ENCODE measurements at places on chromosomes 12 and 14. TPM values are rescaled to one million over a fixed set of nuclear protein-coding genes. Genes with fewer than 3 reads are reported as not detected.
A peak's percentile ranks its signal among the peaks of the same experiment; 100 is the strongest.

DNA sequence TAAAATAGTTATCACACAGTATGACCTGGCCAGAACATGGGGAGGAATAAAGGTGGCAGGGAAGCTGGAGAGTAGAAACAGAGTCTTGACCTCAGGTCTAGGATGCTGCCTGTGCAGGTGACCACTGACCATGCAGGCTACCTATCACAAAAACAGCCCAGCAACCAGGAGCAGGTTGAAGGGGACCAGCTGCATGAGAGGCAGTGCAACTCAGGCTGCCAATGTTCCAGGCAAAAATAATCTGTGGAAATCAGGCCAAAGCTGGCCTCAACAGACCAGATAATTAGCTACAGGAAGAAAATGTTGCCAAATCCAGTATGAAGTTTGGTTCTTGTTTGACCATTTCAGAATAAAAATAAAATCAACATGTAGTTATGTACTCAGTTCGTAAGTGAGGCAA, 72.6 kb downstream of the PDE6H start:
- DNase-seq = peak; percentile 31

DNA sequence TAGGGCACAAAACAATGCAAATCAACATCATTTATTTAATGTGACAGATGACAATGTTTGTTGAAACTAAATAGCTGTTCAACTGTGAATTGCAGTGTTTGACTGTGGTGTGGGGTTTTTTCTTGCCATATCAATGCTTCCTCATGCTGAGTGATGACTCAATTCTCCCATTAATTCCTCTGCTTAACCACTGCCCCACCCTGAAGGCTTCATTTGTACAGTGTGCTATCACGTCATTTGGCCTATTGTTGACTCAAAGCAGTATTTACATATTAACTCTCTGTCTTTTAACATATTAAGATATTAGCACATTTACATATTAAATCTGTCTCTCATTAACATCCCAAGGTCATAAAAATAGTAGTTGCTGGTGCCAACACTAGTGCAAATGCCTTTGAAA, 164.8 kb upstream of the NRXN3 start:
- no peak for DNase-seq

DNA sequence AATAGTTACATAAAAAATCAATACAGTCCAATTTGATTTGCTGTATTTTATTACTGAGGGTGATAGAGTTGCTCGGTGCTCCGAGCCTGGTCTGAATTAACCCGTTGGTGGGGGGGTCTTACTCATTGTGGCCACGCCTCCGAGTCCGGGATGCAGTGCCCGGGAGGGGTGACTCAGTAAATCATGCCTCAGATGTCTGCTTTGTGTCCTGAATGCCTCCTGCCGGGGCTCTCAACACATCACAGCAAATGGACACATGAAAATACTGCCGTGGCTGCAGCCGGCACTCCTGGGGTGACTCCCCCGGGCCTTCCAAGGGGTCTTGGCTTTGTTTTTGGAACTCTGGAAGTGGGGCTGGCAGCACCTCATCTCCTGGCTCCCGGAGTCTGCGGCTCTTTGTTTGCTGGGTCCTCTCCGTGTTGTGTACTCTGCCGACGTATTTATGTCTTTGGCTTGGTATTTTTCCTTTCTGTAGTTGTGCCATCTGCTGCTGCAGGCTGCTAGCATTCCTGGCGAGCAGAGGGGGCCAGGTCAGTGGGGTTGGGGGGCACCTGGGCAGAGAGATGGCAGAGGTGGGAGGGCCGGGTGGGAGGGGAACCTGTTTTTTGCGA, 129.0 kb downstream of the AACS start:
- no peak for DNase-seq

- DNase-seq = no peak
These were observed 11.2 kb downstream of the KCNH3 start for GRCh38 chr12:49549735-49550692.

- DNase-seq = no peak
These were observed 1288.4 kb downstream of the AACS start for GRCh38 chr12:126353604-126354003.

DNA sequence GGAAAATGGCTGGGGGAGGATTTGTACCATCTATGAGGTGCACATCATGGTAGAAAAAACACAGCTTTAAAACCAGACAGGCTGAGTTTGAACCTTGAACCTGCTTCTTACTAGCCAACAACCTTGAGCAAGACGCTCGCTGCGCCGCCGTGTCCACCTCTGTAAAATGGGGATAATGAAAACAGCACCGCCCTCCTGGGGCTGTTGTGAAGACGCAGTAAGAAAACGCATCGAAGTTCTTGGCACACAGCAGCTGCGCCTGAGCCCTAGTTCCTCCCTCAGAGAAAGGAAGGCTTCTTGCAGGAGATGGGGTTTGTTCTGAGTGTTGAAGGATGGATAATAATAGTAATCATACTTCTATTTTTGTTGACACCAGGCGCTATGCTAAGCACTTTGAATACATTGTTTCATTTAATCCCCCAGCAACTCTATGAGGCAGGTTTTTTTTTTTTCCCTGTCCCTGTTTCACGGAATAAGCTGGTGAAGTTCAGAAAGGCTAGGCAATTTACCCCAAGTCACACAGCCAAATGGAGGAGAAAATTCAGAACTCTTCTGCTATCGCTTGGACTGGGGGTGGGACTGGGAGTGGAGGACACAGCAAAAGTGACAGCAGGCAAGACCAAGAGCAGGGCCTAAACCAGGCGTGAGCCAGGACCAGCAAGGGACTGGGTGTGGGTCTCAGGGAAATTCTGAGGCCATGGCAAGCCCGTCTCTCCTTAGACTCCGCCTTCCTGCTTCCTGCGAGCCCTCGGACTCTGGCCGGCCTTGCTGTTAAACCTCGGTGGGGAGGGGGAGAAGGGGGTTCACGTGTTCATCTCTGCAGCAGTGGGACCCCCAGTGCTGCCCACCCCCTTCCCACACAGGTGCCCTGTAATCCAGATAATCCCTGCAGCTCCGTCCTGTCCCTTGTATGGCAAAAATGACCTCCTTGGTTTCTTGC, 97.5 kb downstream of the LRRC74A start:
- DNase-seq = no peak

DNA sequence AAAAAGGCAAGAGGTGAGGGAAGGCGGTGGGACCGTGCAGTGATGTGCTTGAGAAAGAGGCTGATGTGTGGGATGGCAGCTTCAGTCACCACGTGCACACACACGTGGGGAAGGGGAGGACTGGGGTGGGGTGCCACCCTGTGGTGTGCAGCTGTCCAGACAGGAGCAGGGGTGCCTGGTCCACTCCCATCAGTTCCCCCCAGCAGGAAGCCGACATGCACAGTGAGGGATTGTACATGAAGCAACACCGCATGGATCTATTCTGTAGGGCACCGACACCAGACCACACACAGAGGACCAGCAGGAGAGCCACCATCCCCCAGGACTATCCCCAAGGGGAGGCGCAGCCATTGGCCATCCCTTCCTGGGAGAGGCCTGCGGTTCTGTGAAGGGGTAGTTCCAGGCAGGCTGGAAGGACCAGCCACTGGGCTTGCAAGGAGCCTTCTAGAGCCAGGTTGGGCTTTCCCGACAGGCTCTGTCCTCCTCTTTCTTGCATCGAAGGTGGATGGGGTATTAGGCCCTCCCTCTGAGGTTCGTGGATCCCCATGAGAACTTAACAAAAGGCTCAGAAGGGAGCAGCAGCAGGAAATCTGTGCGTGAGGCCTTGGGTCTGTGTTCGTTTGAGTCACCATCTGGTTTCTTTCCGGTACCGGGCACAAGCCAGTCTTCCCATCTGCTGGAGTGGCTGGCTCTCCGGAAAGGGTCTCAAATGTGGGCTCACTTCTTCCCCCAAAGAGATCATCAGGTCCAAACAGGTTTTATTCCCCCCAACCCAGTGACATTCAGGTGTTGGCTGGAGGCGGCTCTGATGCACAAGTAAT, 59.8 kb downstream of the PLEKHG3 start:
- DNase-seq = peak; percentile 49

GRCh38 chr12:31245822-31246469, 80.0 kb downstream of the SINHCAF start:
- DNase-seq = no peak

- no peak for DNase-seq
These were observed 53.5 kb upstream of the RNU6-8 start for GRCh38 chr14:32256576-32256975.

DNA sequence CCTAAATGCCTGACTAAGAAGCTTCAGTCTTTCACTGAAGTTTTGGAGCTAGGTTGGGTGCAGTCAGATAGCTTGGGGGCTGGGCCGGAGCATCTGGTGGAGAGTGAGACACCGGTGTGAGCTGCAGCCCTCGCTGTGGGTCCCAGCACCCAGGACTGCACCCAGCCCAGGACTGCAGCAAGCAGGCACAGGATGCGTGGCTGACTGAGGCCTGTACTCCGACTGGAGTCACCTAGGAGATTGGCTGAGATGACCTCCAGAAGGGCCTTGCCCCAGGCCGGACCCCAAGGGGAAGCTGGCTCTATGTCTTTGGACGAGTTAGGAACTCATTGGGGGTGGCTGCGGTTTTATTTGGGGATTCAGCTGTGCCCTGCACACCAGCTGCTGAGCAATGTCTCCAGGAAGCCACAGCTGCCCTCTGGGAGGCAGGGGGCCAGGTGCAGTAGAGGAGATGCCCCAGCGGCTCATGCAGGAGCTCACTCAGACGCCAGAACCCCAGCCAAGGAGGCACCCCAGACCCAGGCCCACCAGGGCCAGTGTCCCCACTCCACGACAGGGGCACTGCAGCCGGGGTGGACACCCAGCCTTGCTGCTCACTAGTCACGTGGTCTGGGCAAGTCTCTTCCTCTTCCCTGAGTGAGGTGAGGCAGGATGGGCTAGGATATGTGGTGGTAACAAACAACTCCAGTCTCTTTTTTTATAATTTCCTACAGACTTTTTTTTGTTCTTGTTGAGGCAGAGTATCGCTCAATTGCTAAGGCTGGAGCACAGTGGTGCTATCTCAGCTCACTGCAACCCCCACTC, 31.8 kb upstream of the RCOR1 start:
- no peak for DNase-seq

- no peak for DNase-seq
These were observed 4.8 kb upstream of the ITPK1 start for GRCh38 chr14:93120517-93120916.

DNA sequence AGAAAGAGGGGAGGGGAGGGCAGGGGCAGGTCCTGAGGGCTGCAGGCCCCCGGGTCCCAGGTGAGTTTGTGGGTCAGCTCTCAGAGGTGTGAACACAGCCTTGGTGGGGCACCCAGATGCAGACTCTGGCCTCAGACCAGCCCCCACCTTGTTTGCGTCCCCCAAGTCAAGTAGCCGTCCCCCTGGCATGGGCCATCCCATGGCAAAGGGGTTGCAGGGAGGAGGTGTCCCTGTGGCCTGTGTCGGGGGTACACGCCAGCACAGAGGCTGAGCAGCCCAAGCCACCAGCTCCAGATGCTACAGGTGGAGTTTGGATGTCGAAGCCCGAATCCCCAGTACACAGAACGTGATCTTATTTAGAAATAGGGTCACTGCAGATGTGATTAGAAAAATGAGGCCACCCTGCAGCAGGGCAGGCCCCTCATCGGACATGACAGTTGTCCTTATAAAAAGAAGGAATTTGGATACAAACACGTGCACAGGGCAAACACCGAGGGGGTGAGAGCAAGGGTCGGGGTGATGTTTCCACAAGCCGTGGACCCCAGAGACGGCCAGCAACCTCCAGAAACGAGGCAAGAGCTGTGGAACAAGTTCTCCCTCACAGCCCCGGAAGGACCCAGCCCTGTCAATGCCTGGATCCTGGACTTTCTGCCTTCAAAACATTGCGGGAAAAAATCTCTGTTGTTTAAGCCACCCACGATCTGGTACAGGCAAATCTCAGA, 141.2 kb upstream of the C14orf180 start:
- DNase-seq = no peak

GRCh38 chr12:59193476-59194050, 273.3 kb upstream of the LRIG3 start:
- no peak for DNase-seq

OTUB2 gene
- not detected for total RNA-seq

TAS2R42 gene
- total RNA-seq = not detected

SALL2 gene
- total RNA-seq = 0.26 TPM

CBLN3 gene
- 3.2 TPM for total RNA-seq

PPP4R4 gene
- 2.3 TPM for total RNA-seq

PPTC7 gene
- total RNA-seq = 19.3 TPM

LTBP2 gene
- total RNA-seq = 70.6 TPM

RASAL1 gene
- total RNA-seq = not detected

TAS2R43 gene
- total RNA-seq = 19.5 TPM

All from uterus (tissue), 4 donors.